RPMI8226 (cell line): ENCODE measurements at places on chromosomes 12 and 14.

GRCh38 chr14:20002319-20002718 lies 356 bp downstream of the OR4Q2 start:
- DNase-seq: no peak

DNA sequence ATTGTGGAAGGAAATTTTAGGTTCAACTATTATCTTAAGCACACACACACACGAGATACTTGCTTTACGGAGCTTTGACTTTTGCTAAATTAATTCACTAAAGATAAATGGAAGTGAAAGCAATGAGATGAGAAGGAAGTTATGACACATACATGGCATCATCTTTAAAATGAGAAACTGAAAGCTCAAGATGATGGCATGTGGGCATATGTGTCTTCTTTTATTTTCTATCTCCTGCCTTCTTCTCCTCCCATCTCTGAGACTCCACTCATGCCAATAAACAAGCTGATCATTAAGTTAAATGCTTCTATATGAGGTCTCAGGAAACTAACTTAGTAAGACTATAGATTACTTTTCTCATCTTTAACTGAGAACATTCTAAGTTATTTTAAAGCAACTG lies 216.7 kb downstream of the MED13L start:
- DNase-seq: peak; percentile 6

GRCh38 chr12:53623548-53624385 lies 2.4 kb downstream of the ATF7 start:
- no peak for DNase-seq

GRCh38 chr12:23707270-23707669 lies 242.2 kb downstream of the SOX5 start:
- DNase-seq: no peak

DNA sequence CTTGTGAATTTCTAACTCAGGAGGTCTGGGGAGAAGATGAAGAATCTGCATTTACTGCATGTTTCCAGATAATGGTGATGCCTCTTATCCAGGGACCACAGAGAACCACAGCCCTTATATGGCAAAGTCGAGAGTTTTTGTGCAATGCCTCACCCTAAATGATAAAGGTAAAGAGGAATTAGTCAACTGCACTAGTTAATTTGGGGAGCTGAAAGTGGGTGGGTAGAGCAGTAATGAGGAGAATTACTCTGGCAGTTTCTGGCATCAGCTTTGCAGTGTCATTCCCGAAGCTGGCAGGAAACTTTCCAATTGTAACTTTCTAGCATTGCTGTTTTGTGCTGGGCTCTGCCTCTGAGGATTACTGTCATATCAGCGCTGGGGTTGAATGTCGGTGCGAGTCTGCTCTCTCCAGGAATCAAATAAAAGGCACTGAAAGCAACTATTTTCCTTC lies 10.3 kb downstream of the EGLN3 start:
- no peak for DNase-seq

- DNase-seq: peak; percentile 69
Observed at GRCh38 chr14:91418387-91419043, 895 bp upstream of the CCDC88C start.

DNA sequence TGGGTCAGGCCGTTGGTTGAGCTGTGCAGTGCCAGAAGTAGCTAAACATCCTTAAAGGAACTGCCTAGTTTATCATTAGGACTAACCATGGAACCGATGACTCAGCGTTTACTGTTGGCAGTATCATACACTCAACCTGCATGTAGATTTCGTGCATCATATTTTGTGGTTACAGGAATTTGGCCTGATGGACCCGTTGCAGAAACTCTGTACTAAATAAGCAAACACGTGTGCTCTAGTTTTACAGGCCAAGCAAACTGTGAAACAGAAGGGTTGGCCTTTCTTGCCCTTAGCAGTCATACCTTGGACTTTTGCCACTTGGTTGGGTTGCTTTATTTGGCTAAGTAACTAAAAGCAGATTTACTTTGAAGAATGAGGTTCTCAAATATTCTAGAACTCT lies 35.6 kb downstream of the DGLUCY start:
- DNase-seq: no peak

GRCh38 chr14:85234156-85235025 lies 295.6 kb upstream of the FLRT2 start:
- DNase-seq: no peak
